Jurkat, Clone E6-1 (cell line): ENCODE measurements at places on chromosomes 6 and 20.

GRCh38 chr6:142822383-142822782 is 122.6 kb downstream of the HIVEP2 start:
- DNase-seq = no peak

- DNase-seq = no peak
These were observed 44.8 kb upstream of the SLC17A4 start for GRCh38 chr6:25709761-25710160.

GRCh38 chr6:113697632-113698410 is 159.3 kb upstream of the MARCKS start:
- DNase-seq = no peak

DNA sequence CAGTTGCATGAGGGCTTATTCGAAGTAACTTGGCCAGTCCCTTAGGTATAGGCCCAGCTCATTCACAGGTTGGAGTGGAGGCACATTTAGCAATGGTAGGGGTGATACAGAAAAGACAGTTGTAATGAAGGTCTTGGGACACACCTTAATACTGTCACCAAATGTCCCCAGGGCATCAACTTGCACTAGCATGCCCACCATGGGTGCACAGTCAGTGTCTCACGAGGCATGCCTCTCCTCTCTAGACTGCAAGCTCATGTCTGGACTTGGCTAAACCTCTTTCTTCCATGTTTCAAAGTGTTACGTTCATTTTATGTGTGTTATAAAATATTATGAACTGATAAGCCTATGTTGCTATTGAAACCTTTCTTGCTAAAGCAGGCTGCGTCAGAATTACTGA is 124.0 kb upstream of the ECI2 start:
- DNase-seq = no peak

GRCh38 chr6:27059621-27060425 is 187.7 kb upstream of the PRSS16 start:
- no peak for DNase-seq

DNA sequence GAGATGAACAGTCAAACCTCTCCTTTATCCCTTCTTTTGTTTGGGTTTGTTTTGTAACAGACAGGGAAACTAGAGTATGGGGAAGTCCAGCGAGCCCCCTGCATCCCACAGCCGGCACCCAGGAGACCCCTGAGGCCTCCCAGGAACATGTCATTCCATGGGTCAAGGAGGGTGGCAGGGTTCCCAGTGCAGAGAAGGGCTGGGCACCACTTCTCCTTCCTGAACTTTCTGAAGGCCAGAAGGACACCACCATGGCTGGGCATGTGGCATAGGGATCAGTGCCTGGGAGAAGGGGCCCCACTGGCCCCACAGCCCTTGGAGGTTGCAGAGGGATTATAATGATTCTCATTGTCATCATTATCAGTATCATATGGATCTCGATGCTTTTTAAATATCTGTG is 13.9 kb upstream of the CST7 start:
- no peak for DNase-seq

- DNase-seq = no peak
These were observed 96.6 kb upstream of the SMLR1 start for GRCh38 chr6:130730600-130730999.

GRCh38 chr20:49336786-49337185 is 58.9 kb upstream of the ZNFX1 start:
- no peak for DNase-seq

- DNase-seq = no peak
These were observed 214.2 kb upstream of the SUPT3H start for GRCh38 chr6:45591890-45592289.

DNA sequence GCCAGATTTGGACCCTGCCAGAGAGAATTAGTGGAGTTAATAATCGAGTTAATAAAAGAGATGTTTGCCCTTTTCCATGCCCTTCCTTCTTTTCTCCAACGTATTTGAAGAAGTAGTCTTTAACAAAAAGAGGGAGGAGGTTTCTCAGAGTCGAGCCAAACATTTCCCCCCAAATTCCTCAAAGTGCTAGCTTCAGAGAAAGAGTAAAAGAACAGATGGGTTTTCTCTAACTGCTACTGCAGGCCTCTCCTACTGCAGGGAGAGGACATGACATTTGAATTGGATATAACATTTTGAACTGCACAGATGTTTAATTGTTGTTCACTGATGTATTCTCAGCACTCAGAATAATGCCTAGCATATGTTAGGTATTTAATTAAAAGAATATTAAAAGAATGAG is 25.5 kb downstream of the RWDD2A start:
- DNase-seq = no peak

- DNase-seq = no peak
These were observed at the start of gene LPIN3 for GRCh38 chr20:41340327-41341055. Gene LPIN3, plus strand, starts transcription at chr20:41340821. Its CDS starts 4,983 bp downstream, at chr20:41345804.

- DNase-seq = no peak
These were observed 187.9 kb upstream of the COL21A1 start for GRCh38 chr6:56435326-56435725.

- DNase-seq = no peak
These were observed 1026.1 kb downstream of the KIF16B start for GRCh38 chr20:15547119-15547518.
